ENCODE measurements at places on chromosomes 3 and 15. TPM values are rescaled to one million over a fixed set of nuclear protein-coding genes. Genes with fewer than 3 reads are reported as not detected.

The CILP gene
- 0.24 TPM for total RNA-seq

The ANKRD63 gene
- total RNA-seq = 0.40 TPM

The HTR3E gene
- not detected for total RNA-seq

The ACKR4 gene
- not detected for total RNA-seq

The GJD2 gene
- total RNA-seq = not detected

The IL12A gene
- 1.1 TPM for total RNA-seq

The FAIM gene
- 28.8 TPM for total RNA-seq

The HACL1 gene
- 24.4 TPM for total RNA-seq

The SHC4 gene
- total RNA-seq = 0.74 TPM

The RAB7A gene
- total RNA-seq = 180 TPM

The CAMKV gene
- 0.21 TPM for total RNA-seq

The DPPA4 gene
- total RNA-seq = not detected

The SNX22 gene
- 0.81 TPM for total RNA-seq

The CHRD gene
- not detected for total RNA-seq

The UBAP1L gene
- 0.60 TPM for total RNA-seq

The LSAMP gene
- 0.24 TPM for total RNA-seq

The GOLGA8J gene
- total RNA-seq = 0.12 TPM

The CYP1A1 gene
- total RNA-seq = 1.6 TPM

The RASSF1 gene
- total RNA-seq = 20.4 TPM

The B3GALNT1 gene
- 0.08 TPM for total RNA-seq
